ENCODE measurements at places on chromosomes 6 and 20.
A peak's percentile ranks its signal among the peaks of the same experiment; 100 is the strongest.

- DNase-seq: peak; percentile 44
- H3K4me3 ChIP-seq: no peak overlapping the region
- H3K27me3 ChIP-seq: no peaks in the 10 kb centered on the region
- peak overlapping the region; percentile 96 for H3K27ac ChIP-seq
Observed at GRCh38 chr20:25049261-25050060, 8.5 kb downstream of the ACSS1 start.

- H3K27ac ChIP-seq: no peak overlapping the region
- no peaks in the 10 kb centered on the region for H3K36me3 ChIP-seq
- peaks cover 89% of the 10 kb centered on the region for H3K27me3 ChIP-seq
- no peak for DNase-seq
Observed at GRCh38 chr6:28789553-28790083, 134.2 kb downstream of the TRIM27 start.

DNA sequence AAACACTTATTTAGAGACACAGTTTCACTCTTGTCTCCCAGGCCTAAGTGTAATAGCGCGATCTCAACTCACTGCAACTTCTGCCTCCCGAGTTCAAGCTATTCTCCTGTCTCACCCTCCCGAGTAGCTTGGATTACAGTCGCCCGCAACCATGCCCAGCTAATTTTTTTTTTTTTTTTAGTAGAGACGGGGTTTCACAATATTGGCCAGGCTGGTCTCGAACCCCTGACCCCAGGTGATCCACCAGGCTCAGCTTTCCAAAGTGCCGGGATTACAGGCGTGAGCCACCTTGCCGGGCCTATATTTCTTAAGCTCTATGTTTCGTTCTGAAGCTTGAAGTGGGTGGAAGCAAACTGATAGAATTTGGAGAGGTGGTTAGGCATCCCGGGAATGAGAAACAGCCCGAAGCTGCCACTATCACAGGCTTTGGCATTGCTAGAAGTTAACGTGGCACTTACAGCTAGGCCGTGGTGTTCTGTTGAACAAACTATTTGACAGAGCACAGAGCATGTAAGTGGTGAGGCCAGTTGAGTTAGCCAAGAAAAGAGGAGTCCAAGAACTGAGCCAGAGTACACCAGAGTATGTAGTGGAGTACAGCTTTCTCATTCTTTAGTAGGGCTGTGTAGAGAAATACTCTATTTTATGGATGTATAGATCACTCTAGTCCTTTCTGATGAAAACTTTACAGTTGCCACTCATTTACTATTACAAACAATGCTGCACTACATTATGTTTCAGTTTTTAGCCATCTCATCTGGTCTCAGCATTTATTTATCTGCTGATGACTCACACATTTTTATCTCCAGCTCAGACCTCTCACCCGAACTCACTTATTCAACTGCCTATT is 62.0 kb upstream of the HFE start:
- H3K27ac ChIP-seq: peak overlapping the region; percentile 93
- no peaks in the 10 kb centered on the region for H3K27me3 ChIP-seq
- peak; percentile 73 for DNase-seq
- no peaks in the 10 kb centered on the region for H3K4me1 ChIP-seq
- peak overlapping the region; percentile 76 for H3K4me3 ChIP-seq

- no peak overlapping the region for H3K4me3 ChIP-seq
- H3K27ac ChIP-seq: no peak overlapping the region
- DNase-seq: no peak
Observed at GRCh38 chr6:44132476-44132875, 5.1 kb downstream of the TMEM63B start.

DNA sequence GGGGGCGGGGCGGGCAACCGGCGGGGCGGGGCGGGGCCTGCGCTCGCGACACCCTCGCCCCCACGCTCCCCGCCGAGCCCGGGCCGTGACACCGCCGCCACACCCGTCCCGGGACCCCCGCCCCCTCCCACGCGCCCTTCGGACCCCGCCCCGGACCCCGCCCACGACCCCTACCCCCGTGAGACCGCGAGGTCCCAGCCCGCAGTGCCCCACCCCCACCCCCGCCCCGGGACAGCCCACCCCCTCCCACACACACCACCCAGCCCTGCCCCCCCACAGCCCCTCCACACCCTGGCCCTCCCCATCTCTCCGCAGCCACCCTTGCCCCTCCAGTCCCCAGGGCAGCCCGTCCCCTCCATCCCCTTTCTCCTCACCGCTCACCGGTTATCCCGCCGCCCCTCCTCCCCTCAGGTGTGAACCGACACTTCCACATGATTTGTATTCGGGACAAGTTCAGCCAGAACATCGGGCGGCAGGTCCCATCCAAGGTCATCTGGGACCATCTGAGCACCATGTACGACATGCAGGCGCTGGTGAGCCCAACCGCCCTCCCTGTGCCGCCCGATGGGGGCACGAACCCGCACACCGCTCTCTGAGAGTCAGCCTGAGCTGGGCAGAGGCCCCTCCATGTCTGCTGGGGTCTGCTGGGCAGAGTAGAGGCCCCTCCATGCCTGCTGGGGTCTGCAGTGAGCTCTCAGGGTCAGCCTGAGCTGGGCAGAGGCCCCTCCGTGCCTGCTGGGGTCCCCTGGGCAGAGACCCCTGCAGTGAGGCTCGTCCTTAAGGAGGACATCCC is 622 bp downstream of the MRGBP start:
- no peaks in the 10 kb centered on the region for H3K27me3 ChIP-seq
- DNase-seq: no peak
- peaks cover 35% of the 10 kb centered on the region for H3K36me3 ChIP-seq
- H3K4me1 ChIP-seq: peaks cover 20% of the 10 kb centered on the region

DNA sequence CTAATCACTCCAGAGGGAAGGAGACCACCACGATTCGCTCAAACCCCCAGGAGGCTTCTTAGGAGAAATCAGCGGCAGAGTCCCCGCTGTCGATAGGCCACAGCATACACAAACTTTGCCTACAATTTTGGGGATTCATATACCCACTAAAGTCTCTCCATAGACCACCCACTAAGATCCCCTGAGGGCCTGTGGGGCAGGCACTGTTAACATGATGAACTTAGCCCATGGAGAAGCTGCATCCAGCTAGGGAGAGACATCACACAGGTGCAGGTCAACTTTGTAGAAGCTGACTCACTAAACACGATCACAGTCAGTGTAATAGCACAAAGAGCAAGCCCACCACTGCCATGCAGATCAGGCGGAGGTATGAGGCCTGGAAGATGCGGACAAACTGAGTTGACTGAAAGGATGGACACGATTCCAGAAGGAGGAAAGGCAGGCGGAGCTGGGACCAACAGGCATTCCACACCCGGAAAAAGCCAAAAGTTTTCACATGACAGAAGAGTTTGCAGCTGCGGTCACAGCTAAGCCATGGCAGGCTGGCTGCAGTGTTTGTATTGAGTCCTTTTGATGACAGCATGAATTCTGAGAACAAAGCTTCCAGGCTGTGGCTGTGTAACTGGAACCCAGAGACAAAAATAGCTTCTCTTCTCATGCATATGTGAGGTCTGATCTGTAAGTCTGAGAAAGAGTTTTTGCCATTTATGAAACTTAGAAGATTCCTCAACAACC is 75.7 kb upstream of the QKI start:
- H3K36me3 ChIP-seq: no peaks in the 10 kb centered on the region
- no peak overlapping the region for H3K4me3 ChIP-seq
- no peaks in the 10 kb centered on the region for H3K27me3 ChIP-seq
- peaks cover 13% of the 10 kb centered on the region for H3K4me1 ChIP-seq
- no peak overlapping the region for H3K27ac ChIP-seq

GRCh38 chr6:105850261-105851112 is 235.6 kb upstream of the PRDM1 start:
- H3K27ac ChIP-seq: no peak overlapping the region
- no peaks in the 10 kb centered on the region for H3K36me3 ChIP-seq
- H3K27me3 ChIP-seq: no peaks in the 10 kb centered on the region
- no peak overlapping the region for H3K4me3 ChIP-seq
- no peak for DNase-seq

- H3K4me1 ChIP-seq: peaks cover 15% of the 10 kb centered on the region
- peaks cover 5% of the 10 kb centered on the region for H3K27me3 ChIP-seq
- H3K27ac ChIP-seq: no peak overlapping the region
- no peaks in the 10 kb centered on the region for H3K36me3 ChIP-seq
Observed at GRCh38 chr6:14113976-14114375, 3.6 kb upstream of the CD83 start.

- H3K27me3 ChIP-seq: no peaks in the 10 kb centered on the region
- no peaks in the 10 kb centered on the region for H3K4me1 ChIP-seq
- no peak for DNase-seq
- H3K27ac ChIP-seq: no peak overlapping the region
Observed at GRCh38 chr6:25388776-25389175, 109.6 kb downstream of the CARMIL1 start.

DNA sequence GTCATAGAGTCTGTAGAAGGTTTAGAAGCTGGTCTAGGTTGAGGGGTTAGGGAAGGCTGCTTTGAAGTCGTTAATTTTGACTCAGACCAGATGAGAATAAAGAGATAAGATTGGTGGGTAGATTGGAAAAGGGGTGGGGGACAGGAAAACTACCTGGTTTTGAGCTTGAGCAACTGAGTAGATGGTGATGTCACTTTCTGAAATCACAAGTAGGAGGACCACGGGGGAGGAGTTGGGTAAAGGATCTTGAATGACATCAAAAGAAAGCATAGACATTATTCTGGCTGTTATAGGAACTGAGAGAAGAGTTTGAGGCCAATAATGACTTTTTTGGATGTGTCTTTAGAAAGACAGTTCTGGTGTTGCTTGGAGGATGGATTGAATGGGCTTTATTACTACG is 4.1 kb upstream of the COL9A1 start:
- no peaks in the 10 kb centered on the region for H3K4me1 ChIP-seq
- H3K27ac ChIP-seq: no peak overlapping the region
- peaks cover 4% of the 10 kb centered on the region for H3K27me3 ChIP-seq
- H3K36me3 ChIP-seq: no peaks in the 10 kb centered on the region
- no peak for DNase-seq

- H3K27ac ChIP-seq: no peak overlapping the region
- peak; percentile 72 for DNase-seq
- no peaks in the 10 kb centered on the region for H3K36me3 ChIP-seq
- no peaks in the 10 kb centered on the region for H3K4me1 ChIP-seq
Observed at GRCh38 chr6:137705160-137706082, 161.6 kb upstream of the TNFAIP3 start.

DNA sequence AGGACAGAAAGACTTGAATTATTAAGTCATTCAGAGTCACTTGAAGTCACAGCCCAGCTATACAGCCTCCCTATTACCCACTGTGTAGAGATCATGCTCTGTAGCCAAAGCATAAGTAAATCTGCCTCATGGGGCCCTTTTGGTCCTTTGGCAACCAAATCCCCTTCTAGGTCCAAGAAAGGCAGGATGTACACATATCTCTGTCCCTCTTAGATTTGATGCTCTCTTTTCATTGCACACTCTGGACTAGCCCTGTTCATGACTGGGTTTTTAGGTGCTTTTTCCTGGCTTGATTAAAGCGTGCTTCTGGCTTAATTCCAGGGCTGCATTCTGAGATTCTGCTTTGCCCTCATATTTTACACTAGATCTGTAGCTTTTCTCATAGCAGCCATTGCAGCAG is 296.8 kb downstream of the TENT5A start:
- H3K4me3 ChIP-seq: no peak overlapping the region
- no peaks in the 10 kb centered on the region for H3K36me3 ChIP-seq
- H3K4me1 ChIP-seq: peaks cover 25% of the 10 kb centered on the region
- H3K27ac ChIP-seq: no peak overlapping the region
- no peaks in the 10 kb centered on the region for H3K27me3 ChIP-seq

- H3K36me3 ChIP-seq: peaks cover 55% of the 10 kb centered on the region
- no peak overlapping the region for H3K27ac ChIP-seq
- DNase-seq: no peak
- no peaks in the 10 kb centered on the region for H3K27me3 ChIP-seq
Observed at GRCh38 chr6:7188492-7188891, 80.7 kb downstream of the RREB1 start.

DNA sequence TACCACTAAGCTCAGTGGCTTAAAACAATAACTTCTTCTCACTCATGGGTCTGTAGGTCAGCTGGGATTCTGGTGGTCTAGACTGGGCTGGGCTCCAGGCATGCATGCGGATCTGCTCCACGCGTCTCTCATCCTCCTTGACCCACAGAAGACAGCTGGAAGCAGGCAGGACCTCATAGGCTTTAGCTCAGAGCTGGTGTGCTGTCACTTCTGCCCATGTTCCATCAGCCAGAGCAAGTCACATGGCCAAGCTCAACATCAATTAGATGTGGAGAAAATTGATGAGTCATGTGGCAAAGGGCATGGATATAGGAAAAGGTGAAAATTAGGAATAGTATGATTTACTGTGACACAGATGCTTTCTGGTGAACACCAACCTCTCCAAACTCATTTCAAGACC is 57.4 kb upstream of the PSMF1 start:
- no peaks in the 10 kb centered on the region for H3K36me3 ChIP-seq
- H3K4me3 ChIP-seq: no peak overlapping the region
- no peaks in the 10 kb centered on the region for H3K27me3 ChIP-seq

GRCh38 chr20:32903666-32904175 is 45.0 kb downstream of the EFCAB8 start:
- no peak overlapping the region for H3K4me3 ChIP-seq
- DNase-seq: no peak
- H3K36me3 ChIP-seq: no peaks in the 10 kb centered on the region

GRCh38 chr20:37856932-37857660 is 45.8 kb upstream of the VSTM2L start:
- H3K27me3 ChIP-seq: no peaks in the 10 kb centered on the region
- DNase-seq: no peak
- no peaks in the 10 kb centered on the region for H3K4me1 ChIP-seq
- H3K4me3 ChIP-seq: no peak overlapping the region
- no peak overlapping the region for H3K27ac ChIP-seq
- H3K36me3 ChIP-seq: peaks cover 33% of the 10 kb centered on the region

- H3K36me3 ChIP-seq: no peaks in the 10 kb centered on the region
- H3K27me3 ChIP-seq: no peaks in the 10 kb centered on the region
- no peak overlapping the region for H3K27ac ChIP-seq
- H3K4me3 ChIP-seq: no peak overlapping the region
Observed at GRCh38 chr6:5513408-5513807, 252.1 kb downstream of the FARS2 start.

- no peak overlapping the region for H3K4me3 ChIP-seq
- peak overlapping the region; percentile 60 for H3K27ac ChIP-seq
- H3K36me3 ChIP-seq: no peaks in the 10 kb centered on the region
- H3K27me3 ChIP-seq: no peaks in the 10 kb centered on the region
Observed at GRCh38 chr6:13395272-13396237, 67.2 kb upstream of the TBC1D7 start.

- no peak for DNase-seq
- no peaks in the 10 kb centered on the region for H3K27me3 ChIP-seq
- H3K27ac ChIP-seq: no peak overlapping the region
- H3K4me3 ChIP-seq: no peak overlapping the region
- peaks cover 62% of the 10 kb centered on the region for H3K36me3 ChIP-seq
- H3K4me1 ChIP-seq: no peaks in the 10 kb centered on the region
Observed at GRCh38 chr20:48951646-48952045, 30.1 kb downstream of the ARFGEF2 start.
